ENCODE measurements at places on chromosomes 7 and 10.

- peak; percentile 40 for DNase-seq
Measured at GRCh38 chr10:102434394-102435132, 2.2 kb upstream of the CUEDC2 start.

DNA sequence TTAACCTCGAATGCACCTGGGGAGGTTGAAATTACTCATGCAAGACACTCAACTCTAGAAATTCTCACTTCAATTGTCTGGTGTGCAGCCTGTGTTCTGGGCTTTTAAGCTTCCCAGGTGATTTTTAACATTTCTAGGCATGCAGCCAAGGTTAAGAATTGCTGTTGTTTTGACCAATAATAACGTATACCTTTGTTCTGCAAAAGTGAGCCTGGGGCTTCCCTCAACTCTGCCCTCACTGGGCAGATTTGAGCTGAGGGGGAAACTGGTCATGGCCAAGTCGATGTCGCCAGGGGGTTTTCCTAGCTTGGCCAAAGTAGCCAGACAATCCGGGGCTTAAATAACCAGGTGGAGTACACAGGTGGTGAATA lies 568 bp downstream of the PRSS2 start:
- DNase-seq = no peak

DNA sequence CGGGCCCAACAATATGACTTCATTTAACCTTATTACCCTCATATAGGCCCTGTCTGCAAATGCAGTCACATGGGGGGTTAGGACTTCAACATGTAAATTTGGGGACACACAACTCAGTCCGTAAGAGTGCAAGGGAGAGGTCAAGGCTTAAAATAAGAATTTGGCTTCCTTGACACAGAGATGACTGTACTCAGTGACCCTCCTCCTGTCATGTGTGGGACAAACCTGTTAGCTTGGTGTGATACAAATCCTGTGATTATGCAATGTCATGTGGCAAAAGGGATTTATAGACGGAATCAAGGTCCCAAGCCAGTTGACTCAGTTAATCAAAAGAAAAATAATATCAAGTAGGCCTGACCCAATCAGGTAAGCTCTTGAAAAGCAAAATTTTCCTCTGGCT lies 25.9 kb upstream of the GTPBP4 start:
- no peak for DNase-seq

- no peak for DNase-seq
Measured at GRCh38 chr7:71925663-71926062, 486.5 kb downstream of the CALN1 start.

- no peak for DNase-seq
Measured at GRCh38 chr10:28797904-28798371, 120.6 kb downstream of the BAMBI start.

DNA sequence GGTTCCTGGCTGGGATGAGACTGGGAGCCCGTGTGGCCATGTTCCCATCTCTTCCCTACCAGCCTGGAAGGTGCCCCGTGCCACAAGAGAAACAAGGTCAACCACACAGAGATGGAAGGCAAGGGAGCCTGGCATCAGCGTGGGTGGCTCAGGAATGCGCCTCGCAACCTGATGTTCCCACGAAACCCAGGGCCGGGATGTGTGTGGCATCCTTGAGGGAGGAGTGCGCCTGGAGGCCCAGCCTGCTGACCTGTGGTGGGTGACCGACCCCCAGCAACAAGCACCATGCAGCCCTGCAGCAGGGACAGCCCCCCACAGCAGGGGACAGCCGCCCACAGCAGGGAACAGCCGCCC lies 267.2 kb downstream of the ELFN1 start:
- DNase-seq = no peak

- DNase-seq = no peak
Measured at GRCh38 chr10:58638388-58638787, 125.7 kb downstream of the BICC1 start.

GRCh38 chr7:192701-193480 lies 520 bp downstream of the FAM20C start:
- no peak for DNase-seq

DNA sequence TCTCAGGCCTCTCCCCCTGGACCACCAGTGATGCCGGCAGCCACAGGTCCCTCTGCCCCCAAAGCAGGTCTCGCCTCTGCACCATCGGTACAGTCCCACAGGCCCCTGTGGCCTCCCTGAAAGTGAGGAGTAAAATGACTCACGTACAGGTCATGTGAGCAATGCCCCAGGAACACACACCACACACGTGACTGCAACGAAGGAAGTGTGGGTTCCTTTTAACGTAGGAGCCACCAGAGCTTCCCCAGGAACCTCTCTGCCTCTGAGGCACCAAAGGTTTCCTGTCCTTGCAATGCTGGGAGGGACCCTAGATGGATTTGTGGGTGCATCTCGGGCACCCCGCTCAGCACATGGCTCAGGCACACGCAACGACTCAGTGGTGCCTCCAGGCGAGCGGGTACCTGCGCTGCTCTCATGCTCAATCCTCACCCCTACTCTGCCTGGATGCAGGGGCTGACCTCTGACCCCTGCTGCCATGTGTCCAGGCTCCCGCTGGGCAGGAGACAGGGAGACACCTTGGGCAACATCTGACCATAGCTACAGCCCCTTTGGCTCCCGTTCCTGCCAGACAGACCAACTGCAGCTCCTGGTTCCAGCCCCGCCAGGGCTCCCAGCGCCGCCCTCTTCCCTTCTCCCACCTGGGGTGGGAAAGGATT lies 120.7 kb downstream of the PRKAG2 start:
- DNase-seq = peak; percentile 56

DNA sequence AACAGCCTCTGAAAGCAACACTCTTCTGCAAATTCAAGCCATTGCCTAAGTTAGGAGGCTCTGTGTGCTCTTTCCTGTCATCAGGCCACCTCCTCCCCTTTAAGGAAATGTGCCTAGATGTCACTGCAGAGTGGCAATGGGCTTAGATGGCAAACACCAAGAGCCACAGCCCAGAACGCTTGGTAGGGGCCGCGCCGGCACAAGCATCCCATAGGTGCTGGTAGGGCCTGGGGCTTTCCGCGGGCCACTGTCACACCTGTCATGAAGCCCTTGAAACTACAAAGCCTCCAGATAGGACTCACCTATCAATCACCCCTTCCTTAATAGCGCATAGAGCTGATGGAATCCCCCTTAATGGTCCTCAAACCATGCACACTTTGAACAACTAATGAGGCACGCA lies 299.9 kb downstream of the GRID1 start:
- DNase-seq = no peak

- DNase-seq = no peak
Measured at GRCh38 chr10:43437141-43437870, 395 bp downstream of the ZNF487 start.

DNA sequence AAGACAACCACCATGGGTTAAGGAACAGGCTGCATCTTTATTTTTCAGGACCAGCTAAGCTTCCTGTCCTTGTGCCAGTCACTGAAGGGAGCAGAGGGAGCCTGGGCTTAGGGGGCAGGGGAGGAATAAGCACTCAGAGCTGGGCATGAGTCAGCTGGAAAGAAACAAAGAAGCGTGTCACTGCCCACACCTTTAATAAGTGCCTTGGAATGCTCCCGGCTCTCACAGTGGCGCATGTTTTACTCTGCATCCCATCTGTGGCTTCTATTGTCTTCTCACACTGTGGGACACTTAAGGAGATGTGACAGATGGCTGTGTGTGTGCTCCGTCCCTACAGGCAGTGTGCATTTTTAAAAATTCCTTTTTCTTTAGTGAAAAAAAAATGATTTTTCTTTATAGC lies 71.7 kb downstream of the MTURN start:
- peak; percentile 33 for DNase-seq
